ENCODE measurements at places on chromosomes 7 and 10. TPM values are rescaled to one million over a fixed set of nuclear protein-coding genes. Genes with fewer than 3 reads are reported as not detected.

The RET gene
- 1.9 TPM for polyA plus RNA-seq

The ASCC1 gene
- polyA plus RNA-seq, result 8.4 TPM

The CPA4 gene
- not detected for polyA plus RNA-seq

The PTN gene
- 1.5 TPM for polyA plus RNA-seq

The SLC26A5 gene
- polyA plus RNA-seq, result 0.25 TPM

The RASSF4 gene
- 10.4 TPM for polyA plus RNA-seq

The PLXDC2 gene
- polyA plus RNA-seq, result 3.2 TPM

The ZNF727 gene
- not detected for polyA plus RNA-seq

The SMC3 gene
- polyA plus RNA-seq, result 10.1 TPM

The ITPRID1 gene
- polyA plus RNA-seq, result not detected

The MNX1 gene
- polyA plus RNA-seq, result 1.1 TPM

The PRR15 gene
- 10.6 TPM for polyA plus RNA-seq

The NUPR2 gene
- polyA plus RNA-seq, result 9.8 TPM

The CPEB3 gene
- 1.8 TPM for polyA plus RNA-seq

The OR6V1 gene
- polyA plus RNA-seq, result not detected

The SCART1 gene
- 0.44 TPM for polyA plus RNA-seq

The A1CF gene
- 0.31 TPM for polyA plus RNA-seq

The CTBP2 gene
- 34.6 TPM for polyA plus RNA-seq
